ENCODE measurements at places on chromosomes 12 and 14.

- DNase-seq = no peak
Measured at GRCh38 chr12:64733857-64734256, 25.3 kb downstream of the GNS start.

DNA sequence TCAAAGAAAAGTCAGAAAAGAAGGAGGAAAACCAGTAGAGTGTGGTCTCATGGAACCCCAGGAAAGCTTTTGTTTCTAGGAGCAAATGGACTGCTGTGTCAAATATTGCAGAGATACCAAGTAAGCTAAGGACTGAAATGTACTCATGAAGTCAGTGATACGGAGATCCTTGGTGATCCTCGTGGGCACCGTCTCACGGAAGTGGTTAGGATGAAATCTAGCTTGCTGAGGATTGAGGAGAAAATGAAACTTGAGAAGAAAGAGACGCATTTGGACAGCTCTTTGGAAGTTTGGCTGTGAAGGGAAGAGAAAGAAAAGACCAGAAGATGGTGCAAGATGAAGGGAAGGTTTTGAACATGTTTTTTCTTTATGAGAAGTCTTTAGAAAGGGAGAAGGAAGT lies 104.0 kb upstream of the CCND2 start:
- DNase-seq = no peak

- DNase-seq = no peak
Measured at GRCh38 chr14:86035882-86036281, 505.9 kb downstream of the FLRT2 start.

GRCh38 chr12:106282457-106283097 lies 20.0 kb upstream of the TCP11L2 start:
- DNase-seq = no peak

DNA sequence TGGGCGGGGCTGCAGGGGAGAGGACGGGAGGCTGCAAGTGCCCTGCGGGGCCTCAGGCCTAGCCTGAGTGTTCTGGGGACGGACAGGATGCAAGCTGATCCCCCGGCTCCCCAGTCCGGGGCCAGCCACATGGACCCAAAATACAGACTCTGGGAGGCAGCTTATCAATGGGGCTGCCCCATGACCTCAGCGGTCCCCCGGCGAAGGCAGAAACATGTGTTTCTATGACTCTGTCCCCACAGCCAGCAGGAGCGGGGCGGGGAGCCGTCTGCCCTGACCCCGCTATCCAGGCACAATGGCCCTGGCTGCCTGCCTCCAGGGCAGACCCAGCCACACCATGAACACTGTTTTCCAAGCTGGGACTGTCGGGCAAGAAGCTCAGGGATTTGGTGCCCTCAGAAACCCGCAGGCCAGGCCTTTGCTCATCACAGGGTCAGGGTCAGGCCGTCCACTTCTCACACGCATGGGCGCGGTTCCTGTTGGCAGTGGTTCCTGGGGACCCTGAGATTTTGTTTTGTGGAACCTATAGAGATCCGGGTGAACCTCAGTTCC lies 75.0 kb downstream of the RFLNA start:
- DNase-seq = no peak

- DNase-seq = no peak
Measured at GRCh38 chr12:52097045-52097666, 17.7 kb downstream of the SMIM41 start.

DNA sequence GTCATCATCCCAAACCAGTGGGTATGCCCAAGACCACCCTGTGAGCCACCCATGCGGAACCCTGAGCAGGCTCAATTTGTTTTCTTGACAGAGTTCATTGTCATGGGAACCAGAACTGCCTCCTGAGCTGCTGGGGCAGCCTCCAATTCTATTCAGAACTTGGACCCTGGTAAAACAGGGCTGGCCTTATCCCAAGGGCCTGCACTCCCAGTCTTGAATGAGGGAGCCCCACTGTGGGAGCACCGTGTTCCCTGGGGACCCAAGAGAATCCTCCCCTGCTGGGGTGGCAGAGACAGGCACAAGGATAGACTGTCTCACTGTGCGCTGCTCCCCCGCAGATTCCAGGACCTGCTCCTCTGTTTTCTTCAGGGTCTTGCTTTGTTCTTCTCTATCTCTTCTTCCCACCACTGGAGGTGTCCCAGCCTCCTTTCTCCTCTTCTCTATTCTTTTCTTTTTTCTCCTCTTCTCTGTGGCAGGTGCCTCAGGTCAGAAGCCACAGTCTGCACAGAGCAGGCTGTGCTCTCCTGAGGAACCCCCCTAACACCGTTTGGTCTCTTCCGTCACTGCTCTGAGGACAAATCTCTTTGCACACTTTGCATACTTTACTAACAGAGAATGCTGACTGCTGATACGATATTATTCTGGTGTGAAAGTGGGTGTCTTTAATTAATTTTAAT lies 31.2 kb upstream of the CHPT1 start:
- DNase-seq = no peak

GRCh38 chr12:106766393-106766826 lies 8.1 kb upstream of the RIC8B start:
- no peak for DNase-seq

DNA sequence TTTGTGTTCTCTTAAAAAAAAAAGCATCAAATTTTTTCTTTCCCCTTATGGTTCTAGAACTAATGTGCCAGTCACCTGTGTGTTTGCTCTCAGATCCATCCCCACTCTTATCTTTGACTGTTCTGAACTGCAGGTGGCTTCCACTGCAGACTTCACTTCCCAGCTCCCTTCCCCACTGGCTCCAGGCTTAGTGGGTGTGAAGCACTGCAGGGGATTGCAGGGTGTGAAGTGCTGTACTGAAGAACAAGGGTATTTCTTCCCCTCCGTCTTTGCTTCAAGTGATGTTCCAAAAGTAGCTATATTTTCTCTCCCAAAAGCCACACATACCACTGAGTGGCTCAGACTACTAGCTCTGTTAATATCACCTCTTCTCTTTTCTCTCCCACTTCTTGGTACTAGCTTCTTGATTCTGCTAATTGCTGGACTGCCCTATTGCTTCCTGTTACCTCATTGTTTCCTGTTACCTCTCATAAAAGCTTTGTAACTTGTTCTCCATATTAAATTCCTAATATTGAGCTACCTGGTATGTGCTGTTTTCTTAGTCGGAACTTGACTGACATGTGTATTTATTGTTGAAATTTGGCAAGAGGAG lies 115.4 kb upstream of the PRICKLE1 start:
- no peak for DNase-seq

DNA sequence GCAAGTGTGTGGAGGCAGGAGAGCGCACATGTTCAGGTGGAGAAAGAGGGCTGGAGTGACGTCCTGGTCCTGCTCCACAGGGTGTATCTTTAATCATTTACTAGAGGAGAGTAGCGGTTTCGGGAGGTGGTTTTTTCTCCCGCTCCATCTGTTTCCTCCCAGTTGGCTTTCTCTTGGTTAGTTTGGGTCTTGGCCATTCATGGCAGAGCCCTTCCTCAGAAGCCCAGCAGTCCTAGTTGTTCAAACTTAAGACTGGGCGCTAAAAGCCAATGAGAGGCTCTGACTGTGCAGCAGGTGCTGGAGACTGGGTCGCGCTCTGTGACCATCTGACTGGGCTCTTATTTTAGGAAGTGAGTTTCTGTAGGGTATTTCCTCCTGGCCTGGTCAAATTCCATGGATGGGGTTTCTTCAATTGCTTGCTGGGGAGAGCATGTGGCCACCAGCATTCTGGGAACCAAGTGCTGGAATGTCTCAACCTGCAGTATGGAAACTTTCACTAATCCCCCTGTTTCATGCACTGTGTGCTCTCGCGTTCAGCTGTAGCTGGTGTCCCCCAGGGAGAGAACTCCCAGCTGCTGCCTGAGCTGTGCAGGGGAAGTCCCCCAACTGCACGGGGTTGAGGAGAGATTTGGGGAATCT lies 27.4 kb upstream of the TSPAN9 start:
- DNase-seq = no peak

Measured in BJ (cell line).